ENCODE measurements at places on chromosomes 7 and 10. TPM values are rescaled to one million over a fixed set of nuclear protein-coding genes. Genes with fewer than 3 reads are reported as not detected.

DNA sequence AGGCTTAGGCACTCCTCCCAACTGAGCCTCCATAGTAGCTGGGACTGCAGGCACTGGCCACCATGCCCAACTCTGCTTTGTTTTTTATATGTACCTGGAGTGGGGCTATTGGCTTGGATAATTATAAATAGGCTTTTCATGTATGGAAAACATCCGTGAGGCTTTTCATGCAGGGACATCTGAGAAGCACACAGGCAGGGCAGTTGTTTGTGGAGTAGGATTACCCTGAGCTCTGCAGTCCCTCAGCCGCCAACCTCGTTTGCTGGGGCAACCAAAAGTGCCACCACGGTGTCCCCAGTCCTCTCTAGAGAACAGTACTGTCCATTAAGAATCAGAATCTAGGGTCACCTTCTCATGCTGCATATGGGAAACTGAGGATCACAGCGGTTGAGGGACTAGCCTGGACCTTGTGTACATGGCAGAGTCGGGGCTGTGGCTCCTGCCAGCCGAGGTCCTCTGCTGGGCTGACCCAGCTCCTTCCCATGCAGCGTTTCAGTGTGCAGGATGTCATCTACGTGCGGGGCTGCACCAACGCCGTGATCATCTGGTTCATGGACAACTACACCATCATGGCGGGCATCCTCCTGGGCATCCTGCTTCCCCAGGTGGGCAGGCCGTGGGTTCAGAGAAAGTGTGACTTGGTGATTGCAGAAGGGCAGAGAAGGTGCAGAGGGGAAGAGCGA lies 54.5 kb downstream of the TSPAN15 start:
- no peak for DNase-seq

GRCh38 chr10:93028883-93029282 lies 31.7 kb upstream of the CYP26C1 start:
- DNase-seq = no peak

GRCh38 chr7:55534262-55534915 lies 37.9 kb downstream of the VOPP1 start:
- no peak for DNase-seq

The PNLIPRP1 gene
- not detected for polyA plus RNA-seq

The PRRT4 gene
- 3.3 TPM for polyA plus RNA-seq

- DNase-seq = no peak
Measured at GRCh38 chr10:14579405-14579804, 195.3 kb downstream of the FAM107B start.

GRCh38 chr10:125263551-125263950 lies 103.2 kb upstream of the CTBP2 start:
- DNase-seq = no peak

The PUS7 gene
- polyA plus RNA-seq = 34.0 TPM

- no peak for DNase-seq
Measured at GRCh38 chr10:88212069-88212468, 348.6 kb downstream of the PTEN start.

- DNase-seq = no peak
Measured at GRCh38 chr7:79495544-79496272, 42.2 kb upstream of the MAGI2 start.

The FIS1 gene
- 163 TPM for polyA plus RNA-seq

The PAOX gene
- 5.6 TPM for polyA plus RNA-seq

GRCh38 chr10:132383751-132384196 lies 13.2 kb upstream of the PWWP2B start:
- DNase-seq = no peak

GRCh38 chr7:80722616-80723195 lies 84.3 kb downstream of the CD36 start:
- DNase-seq = no peak

GRCh38 chr10:21813946-21814345 lies 189.6 kb downstream of the DNAJC1 start:
- DNase-seq = no peak

The FAS gene
- 29.5 TPM for polyA plus RNA-seq

All from right lung (tissue), 10 donors.